Right cardiac atrium (tissue), 5 donors: ENCODE measurements at places on chromosomes 2 and 18. TPM values are rescaled to one million over a fixed set of nuclear protein-coding genes. Genes with fewer than 3 reads are reported as not detected.
A peak's percentile ranks its signal among the peaks of the same experiment; 100 is the strongest.

GRCh38 chr2:58539973-58540372 lies 298.8 kb upstream of the FANCL start:
- DNase-seq, result no peak

- DNase-seq, result peak; percentile 16
These were observed 151.2 kb upstream of the BOD1L2 start for GRCh38 chr18:56995579-56996188.

DNA sequence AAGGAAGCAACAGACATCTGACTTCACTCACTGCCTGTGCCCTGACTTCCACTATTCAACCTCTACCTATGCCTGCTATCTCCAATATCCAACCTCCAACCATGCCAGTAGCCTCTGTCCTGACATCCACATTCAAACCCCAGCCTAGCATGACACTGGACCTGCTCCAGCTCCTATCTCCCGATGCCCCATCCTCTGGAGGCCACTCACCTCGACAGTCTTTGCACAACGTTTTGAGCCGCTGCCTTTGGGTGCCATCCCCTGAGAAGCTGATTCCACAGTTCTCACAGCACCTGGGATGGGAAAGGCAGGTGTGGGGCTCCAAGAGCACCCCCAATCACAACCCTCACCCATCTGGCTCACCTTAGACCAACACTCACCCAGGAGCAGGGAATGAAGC lies 4.9 kb downstream of the MBD1 start:
- DNase-seq, result no peak

GRCh38 chr2:73999881-74000597 lies 15.3 kb downstream of the TET3 start:
- DNase-seq, result peak; percentile 58

GRCh38 chr18:10490401-10491165 lies 35.2 kb upstream of the NAPG start:
- no peak for DNase-seq

DNA sequence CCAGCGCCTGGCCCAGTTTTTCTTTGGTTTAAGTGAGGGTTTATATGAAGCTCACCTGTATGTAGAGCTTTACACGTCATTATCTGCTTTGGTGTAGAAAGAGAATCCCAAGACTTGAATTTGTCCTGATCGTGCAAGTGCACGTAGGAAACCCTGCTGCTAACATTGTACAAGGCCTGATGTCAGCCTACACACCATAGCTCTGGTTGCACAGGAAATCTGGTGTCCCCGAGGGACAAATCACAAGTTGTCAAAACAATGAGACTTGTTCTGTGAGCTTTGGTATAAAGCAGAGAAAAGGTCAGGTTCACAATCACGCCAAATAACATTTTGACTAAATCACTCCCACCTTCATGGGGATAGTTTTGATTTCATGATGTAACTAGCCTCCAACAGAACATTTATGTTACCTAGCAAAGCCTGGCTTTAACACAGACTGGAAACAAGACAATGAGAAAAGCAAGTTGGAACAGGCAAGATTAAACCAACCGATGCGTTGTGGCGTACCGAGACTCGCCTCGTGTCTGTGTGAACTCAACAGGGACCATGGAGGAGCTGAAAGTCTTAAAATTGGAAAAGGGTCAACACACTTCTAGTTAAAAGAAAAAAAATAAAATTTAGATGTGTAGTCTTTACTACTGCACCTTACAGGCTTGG lies 41.4 kb downstream of the ZAP70 start:
- DNase-seq, result no peak

- DNase-seq, result no peak
These were observed 934 bp downstream of the ZNF804A start for GRCh38 chr2:184599054-184599871.

DNA sequence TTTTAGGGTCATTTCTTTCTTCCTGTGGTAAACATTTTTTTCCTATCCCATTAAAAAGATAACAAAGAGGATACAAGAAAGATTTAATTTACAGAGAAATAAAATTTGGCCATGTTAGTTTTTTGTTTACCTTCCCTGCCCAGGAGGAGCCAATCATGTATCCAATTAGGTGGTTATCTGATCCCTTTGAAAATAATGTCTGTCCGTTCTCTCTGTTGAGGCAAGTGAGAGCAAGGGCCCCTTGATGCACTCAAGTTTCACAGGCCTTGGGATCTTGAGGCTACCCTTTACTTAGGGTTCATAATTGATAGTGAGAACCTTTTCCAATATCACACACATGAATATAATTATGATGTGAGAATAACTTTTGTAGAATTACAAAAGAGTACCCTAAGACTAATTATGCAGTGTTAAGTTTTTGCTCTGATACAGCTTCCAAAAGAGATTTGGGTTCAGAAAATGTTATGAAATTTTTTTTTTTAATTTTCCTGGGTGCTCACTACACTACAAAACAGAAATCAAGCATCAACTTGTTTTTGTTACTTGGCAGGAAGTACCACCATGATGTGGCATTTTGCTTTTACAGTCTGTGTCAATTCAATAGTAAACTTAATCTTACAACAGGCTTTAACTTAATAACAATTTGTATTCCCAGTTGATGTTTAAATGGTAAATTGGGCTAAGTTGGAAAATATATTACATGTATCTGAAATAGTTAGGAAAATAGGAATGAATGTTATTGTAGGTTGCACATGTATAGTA lies 42.0 kb downstream of the AFTPH start:
- no peak for DNase-seq

DNA sequence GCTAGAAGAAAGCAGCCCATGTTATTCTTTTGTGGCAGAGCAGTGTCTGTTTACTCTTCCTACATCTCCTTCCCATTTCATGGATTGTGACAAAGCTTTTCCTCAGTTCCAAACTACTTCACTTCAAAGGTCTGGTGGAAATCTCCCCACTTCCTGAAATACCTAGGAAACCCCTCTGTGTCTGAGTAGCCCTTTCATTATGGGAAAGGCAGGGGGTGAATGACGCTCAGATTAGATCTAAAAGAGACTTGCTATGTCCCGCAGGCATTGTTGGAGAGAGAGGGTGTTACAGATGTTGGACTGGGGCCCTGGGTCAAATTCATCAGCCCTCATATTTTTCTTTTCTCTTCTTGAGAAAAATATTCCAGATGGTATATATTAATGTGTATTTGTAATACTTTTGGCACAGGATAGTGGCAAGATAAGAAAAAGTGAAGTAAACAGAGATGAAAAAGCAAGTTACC lies 675.0 kb downstream of the IRS1 start:
- no peak for DNase-seq

Gene UGT1A3
- not detected for total RNA-seq

Gene LAMA1
- total RNA-seq, result 0.81 TPM

Gene CROCC2
- not detected for total RNA-seq

Gene RGPD3
- total RNA-seq, result not detected

Gene OSR1
- 8.8 TPM for total RNA-seq

Gene KLHL41
- 165 TPM for total RNA-seq
